ENCODE measurements at places on chromosomes 12 and 14. TPM values are rescaled to one million over a fixed set of nuclear protein-coding genes. Genes with fewer than 3 reads are reported as not detected.
A peak's percentile ranks its signal among the peaks of the same experiment; 100 is the strongest.

Gene TAS2R7
- total RNA-seq = not detected

Gene SERPINA3
- total RNA-seq = 74.6 TPM

Gene RASSF9
- 11.0 TPM for total RNA-seq

Gene MUCL1
- not detected for total RNA-seq

Gene MYBPC1
- total RNA-seq = not detected

DNA sequence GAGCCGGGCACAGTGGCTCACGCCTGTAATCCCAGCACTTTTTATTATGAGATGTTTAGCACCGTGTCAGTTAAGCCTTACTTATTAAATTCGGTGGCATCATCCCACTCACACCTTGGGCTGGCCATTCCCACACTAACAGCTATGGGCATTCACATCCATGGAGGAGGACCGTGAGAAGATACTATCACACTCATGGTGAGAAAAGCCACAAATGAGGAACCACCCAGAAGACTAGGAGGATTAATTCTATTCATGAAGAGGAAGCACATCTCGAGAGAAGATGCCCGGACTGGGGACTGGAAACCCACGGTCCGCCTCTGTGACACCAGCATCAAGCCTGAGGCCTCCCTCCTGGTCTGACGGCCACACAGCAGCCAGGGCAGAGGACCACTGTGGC is 4.9 kb downstream of the CDC42BPB start:
- peak; percentile 55 for DNase-seq
- peaks cover 28% of the 10 kb centered on the region for H3K4me1 ChIP-seq
- H3K27me3 ChIP-seq = no peaks in the 10 kb centered on the region
- peaks cover 5% of the 10 kb centered on the region for H3K36me3 ChIP-seq

DNA sequence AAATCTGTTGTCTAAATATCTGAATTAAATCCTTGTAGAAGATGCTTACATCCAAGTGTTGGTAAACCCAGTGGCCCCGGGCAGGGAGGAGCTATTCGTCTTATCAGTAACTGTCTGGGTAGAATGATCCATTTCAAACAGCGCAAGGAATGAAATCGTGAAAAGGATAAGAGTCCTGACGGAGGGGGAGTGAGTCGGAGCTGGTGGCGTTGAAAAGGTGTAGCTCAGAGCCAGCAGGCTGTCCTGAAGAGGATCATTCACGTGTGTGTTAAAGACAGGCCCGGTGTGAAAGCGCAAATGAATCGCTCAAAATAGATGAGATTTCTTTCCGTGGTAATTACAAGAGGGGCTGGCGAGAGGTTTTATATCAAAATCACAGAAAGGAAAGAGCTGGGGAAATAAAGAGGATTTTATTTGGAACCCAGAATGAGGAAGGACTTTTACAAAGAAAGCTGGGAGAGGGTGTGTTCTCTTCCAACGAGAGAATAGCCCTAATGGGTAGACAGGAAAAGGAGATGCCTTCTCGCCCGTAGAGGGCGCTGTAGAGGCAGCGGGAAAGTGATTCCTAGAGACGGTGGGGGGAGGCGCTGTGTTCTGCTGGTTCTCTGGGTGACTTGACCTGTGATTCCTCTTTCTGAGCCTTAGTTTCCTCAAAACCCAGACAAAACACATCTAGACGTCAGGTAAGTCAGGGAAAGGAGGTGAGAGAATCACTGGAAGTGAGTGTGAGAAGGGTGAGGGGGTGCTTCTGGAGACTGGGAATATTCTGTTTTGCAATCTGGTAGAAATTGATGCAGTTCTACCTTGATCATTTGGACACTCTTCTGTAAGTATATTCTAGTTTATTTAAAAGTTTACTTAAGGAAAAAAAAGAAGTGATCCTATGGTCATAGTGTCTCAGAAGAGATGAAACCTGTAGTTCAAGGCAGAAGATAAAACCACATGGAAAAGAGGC is 39.3 kb downstream of the SRRM4 start:
- H3K27ac ChIP-seq = no peak overlapping the region
- peaks cover 4% of the 10 kb centered on the region for H3K27me3 ChIP-seq
- H3K4me3 ChIP-seq = no peak overlapping the region
- H3K4me1 ChIP-seq = no peaks in the 10 kb centered on the region
- H3K36me3 ChIP-seq = no peaks in the 10 kb centered on the region

- H3K4me3 ChIP-seq = no peak overlapping the region
- H3K36me3 ChIP-seq = no peaks in the 10 kb centered on the region
- no peaks in the 10 kb centered on the region for H3K4me1 ChIP-seq
- no peaks in the 10 kb centered on the region for H3K27me3 ChIP-seq
- DNase-seq = no peak
Observed at GRCh38 chr12:95396849-95397468, 77.0 kb upstream of the METAP2 start.

DNA sequence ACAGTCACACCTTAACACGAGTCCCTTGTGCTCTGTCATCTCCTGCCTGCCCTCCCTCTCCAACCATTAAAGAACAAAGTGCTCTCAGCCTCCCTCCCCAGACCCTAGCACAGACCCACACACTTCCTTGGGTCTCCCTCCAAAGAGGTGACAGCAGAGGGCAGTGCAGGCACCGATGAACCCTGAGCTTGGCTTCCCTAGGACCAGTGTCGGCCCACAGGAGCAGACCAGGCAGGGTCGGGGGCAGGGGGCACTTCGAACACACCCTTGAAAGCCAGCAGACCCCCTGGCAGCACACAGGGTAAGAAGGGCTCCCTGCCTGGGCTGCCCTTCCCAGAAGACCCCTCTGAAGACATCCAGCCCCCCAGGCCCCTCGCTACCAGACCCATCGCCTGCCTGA is 7.0 kb downstream of the CDK2AP1 start:
- no peaks in the 10 kb centered on the region for H3K27me3 ChIP-seq
- H3K4me1 ChIP-seq = peaks cover 21% of the 10 kb centered on the region
- no peak overlapping the region for H3K4me3 ChIP-seq
- H3K36me3 ChIP-seq = peaks cover 68% of the 10 kb centered on the region
- DNase-seq = no peak
- H3K27ac ChIP-seq = no peak overlapping the region

DNA sequence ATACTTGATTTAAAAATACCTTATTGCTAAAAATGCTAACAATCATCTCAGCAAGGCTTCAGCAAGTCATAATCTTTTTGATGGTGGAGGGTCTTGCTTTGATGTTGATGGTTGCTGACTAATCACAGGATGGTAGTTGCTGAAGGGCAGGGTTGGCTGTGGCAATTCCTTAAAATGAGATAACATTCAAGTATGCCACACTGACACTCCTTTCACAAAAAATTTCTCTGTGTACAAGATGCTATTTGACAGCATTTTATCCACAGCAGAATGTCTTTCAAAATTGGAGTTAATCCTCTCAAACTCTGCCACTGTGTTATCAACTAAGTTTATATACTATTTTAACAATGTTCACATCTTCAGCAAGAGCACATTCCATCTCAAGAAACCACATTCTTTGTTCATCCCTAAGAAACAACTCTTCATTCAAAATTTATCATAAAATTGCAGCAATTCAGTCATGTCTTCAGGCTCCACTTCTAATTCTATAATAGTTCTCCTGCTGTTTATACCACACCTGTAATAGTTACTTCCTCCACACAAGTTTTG is 16.1 kb downstream of the SCAF11 start:
- no peak overlapping the region for H3K27ac ChIP-seq
- no peaks in the 10 kb centered on the region for H3K36me3 ChIP-seq
- no peak for DNase-seq
- H3K4me1 ChIP-seq = peaks cover 63% of the 10 kb centered on the region
